Globus pallidus (tissue), 1 donor: ENCODE measurements at places on chromosomes 1 and 21.
A peak's percentile ranks its signal among the peaks of the same experiment; 100 is the strongest.

DNA sequence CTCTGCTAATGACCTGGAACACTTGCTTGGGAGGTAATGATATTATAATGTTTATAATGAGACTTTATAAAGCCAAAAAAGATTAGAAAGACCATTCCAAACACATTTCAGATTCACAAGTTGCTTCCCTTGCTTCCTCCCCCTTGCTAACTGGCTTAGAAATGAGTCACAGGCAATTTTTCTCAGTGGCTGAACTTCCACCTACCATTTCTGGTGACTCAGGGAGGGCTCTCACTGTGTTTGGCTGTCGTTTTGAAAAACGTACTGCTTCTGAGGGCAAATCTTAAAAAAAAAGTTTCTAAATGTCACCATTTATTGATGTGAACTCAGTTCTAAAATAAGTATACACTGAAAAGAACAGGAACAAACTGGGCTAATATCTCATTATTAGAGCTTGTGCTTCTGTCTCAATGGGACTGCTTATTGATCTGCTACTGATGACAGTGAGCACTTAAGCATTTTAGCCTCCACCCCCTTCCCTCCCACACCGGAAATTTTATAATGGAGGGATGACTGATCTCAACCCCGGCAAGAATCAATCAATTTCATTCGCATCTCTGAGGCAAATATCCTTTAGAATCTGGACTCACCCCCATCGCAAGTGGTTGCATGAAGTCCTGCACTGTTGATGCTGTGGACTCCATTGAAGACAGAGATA lies 278.3 kb downstream of the KCTD3 start:
- no peak for DNase-seq

DNA sequence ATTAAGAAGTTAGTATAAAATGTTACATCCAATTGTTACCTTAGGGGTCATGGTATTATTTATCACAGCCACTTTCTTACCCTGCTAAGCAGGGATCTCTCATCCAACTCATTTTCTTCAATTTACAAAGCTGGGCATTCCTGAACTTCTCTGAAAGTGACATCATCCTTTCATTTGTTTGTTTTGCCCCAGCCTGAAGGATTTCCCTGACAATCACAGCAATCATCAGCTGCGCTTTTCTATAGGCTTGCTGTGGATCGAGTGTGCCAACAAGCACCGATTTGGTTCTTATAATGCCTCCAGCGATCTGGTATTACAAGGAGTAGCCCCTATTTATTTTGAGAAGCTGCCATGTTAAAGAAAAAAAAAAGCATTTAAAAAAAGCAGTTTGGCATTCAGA lies 240.2 kb downstream of the USH2A start:
- DNase-seq = no peak

GRCh38 chr1:226946841-226947240 lies 6.7 kb downstream of the COQ8A start:
- no peak for DNase-seq

GRCh38 chr1:78676347-78676982 lies 26.8 kb downstream of the IFI44 start:
- DNase-seq = peak; percentile 63

GRCh38 chr1:90198616-90199332 lies 203.9 kb downstream of the ZNF326 start:
- DNase-seq = no peak

DNA sequence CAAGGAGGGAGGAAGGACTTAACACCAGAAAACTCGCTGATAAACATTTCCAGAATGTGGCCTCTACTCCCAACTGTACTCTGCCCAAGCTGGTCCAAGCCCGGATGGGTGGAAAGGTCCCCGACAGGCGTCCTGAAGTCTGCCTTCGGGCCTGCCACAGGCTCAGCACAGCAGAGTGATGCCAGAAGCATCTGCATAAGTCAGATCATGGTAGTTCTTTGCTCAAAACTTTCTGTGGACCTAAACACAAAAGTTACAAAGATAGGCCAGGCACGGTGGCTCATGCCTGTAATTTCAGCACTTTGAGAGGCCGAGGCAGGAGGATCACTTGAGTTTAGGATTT lies 790 bp upstream of the UTS2 start:
- no peak for DNase-seq

DNA sequence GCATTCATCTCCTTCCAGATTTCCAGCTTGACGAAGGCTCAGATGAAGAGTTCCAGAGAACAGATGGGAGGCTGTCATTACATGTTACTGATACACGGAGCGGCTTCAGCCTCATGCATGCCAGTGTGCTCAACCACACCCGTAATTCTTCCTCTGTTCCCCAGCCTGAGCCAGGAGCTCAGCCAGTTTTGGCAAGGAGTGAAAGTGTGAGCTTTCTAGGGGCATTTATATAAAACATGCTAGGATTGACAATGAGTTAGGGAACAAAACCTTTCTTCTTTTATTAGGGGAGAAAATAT lies 290.4 kb upstream of the PLXNA2 start:
- no peak for DNase-seq

- DNase-seq = no peak
These were observed 553 bp upstream of the SLC30A2 start for GRCh38 chr1:26046246-26047095.

DNA sequence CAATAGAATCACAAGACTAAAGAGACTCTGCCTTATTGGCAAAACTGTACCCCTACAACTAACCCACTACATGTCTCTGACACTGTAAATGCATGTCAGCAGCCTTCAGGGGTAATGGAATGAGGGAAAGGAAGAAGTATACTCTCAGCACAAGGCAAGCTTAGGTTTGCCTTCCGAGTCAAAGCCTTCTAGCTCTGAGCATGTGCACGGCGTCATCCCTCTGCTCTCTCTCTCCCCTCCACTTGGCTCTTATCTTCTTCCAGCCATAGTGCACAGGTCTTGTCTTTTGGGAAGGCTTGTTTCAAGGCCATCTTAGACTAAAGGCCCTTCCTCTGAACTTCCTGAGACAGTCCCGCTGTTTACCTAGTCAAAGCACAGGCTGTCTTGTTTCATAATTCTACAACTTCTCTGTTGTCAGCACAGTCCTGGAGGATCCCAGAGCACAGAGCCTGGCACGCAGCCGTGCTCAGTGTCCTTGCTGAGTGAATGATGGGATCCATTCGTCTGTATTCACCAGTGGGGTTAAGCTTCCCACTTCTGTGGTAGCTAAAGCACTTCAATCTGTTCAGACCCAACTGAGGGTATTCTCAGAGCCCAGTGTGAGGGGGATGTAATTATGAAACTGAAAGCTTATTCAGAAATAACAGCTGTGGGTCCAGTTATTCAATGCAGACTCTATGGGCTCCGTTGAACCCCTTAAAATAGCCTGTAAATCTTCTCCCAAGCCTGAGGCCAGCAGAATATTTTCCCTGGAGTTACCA lies 166.5 kb upstream of the PLD5 start:
- DNase-seq = no peak

DNA sequence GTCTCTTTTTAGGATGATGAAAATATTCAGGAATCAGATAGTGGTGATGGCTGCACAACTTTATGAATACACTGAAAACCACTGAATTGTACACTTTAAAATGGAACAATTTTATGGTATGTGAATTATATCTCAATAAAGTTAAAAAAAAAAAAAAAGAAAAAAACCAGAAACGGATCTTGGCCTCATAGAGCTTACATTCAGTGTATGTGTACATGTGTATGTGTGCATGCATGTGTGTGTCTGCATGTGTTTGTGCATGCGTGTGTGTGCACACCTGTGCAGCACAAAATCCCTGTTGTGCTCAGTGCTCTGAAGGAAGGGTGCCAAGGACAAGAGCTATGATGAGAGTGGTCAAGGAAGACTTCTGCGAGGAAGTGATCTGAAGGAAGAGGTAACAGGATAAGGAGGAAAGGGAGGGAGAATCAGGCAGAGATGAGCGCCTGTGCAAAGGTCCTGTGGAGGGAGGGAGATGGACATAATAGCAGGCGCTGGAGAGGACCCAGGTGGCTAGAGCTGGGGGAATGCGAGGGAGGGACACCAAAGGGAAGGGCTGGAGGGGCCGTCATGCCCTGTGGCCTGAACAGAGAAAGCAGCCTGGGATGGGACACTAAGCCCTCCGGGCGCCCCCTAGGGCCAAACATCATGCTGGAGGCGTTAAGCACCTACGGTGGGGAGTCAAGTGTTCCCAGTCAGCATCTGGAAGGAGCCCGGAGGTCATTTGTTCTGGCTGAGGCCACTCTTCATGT lies 25.2 kb downstream of the NKAIN1 start:
- DNase-seq = no peak

- DNase-seq = no peak
These were observed 25.3 kb downstream of the CNIH4 start for GRCh38 chr1:224381880-224382548.

DNA sequence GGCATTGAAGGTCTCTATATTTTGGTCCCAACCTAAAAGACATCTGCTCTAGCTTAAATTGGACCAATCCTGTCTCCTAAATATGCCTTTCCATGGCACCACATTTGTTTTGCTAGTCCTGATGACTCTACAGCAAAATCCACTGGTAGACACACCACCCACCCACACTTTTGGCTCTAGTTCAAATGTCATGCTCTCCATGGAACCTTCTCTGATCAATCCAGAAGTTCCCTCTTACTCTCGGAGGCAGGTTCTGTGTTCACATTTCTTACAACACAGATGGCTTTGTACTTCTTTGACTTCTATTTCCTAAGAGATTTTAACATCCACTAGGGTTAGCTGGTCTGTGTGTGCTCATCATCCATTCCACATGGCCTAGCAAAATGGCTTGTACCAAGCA lies 151.3 kb downstream of the APP start:
- DNase-seq = no peak

DNA sequence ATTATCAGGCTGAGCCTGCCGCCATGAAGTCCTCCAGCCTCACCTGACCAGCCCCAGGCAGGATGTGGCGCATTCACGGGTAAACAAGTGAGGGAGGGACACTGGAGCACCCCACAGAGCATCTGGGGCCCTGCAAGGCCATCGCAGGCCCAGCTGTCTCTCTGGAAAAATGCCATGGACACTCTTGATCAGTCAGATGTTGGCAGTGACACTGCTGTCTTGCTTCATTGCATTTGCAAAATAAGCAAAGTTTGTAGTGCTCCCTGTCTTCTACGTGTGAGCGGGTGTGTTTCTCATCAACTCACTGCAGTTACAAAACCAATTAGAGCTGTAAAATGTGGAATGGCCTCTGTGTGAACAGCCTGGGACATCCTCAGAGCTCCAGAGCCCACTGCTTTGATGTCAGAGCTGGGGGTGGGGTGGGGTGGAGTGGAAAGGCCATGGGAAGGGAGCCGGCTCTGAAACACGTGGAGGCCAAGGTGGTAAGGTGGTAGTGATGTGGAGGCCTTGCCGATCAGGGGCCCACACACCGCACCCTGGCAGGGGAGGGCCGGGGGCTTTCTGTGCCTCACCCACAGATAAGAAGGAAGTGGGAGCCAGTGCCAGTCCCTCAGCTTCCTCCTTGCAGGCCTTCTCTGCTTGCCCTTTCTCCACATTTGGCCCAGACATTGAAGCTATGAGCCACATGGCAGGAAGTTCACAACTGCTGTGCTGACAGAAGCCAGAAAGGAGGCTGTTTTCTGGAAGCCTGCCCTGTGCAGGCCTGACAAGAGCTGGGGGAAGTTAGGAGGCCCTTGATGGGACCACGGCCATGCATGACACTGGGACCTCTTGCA lies 254.9 kb downstream of the RHOU start:
- peak; percentile 81 for DNase-seq

GRCh38 chr1:199546323-199546722 lies 481.2 kb upstream of the NR5A2 start:
- no peak for DNase-seq

- DNase-seq = no peak
These were observed 33.4 kb downstream of the PSMG1 start for GRCh38 chr21:39149882-39150281.

DNA sequence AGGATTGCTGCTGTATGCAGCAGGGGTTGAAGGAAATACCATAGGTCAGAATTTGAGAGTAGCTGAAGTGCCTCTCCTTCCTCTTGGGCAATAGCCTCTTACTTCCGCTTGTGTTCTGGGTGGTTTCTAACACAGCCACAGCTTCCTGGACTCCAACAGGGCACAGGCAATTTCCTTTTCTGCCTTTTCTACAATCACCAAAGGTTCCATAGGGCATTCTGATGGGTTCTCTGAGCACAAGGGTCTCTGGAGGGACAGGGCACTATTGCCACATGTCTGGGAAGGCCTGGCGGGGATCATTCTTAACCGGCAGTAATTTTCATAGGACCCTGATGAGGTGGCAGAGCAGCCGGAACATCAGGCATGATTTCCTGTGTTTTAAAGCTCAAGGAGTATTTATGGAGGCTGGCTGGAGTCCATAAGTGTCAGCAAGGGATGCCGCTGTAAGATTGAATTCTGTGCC lies 5.5 kb upstream of the AGTRAP start:
- no peak for DNase-seq

DNA sequence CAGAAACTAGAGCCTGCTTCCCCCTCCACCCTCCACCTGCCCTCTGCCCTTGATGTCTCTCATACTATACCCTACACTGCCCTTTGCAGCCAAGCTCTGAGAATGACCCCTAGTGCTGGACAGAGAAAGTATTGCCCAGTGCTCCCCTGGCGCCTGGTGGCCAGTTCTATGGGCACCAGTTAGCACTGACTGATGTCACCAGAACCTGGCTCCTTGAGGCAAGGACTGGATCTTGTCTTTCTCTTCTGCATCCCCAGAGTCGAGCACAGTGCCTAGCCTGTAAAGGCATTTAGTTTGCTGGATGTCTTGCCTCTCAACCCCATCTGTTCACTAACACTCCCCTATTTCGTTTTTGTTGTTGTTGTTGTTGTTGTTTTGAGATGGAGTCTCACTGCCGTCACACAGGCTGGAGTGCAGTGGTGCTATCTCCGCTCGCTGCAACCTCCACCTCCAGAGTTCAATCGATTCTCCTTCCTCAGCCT lies 5.9 kb downstream of the PHLDA3 start:
- DNase-seq = peak; percentile 90

GRCh38 chr1:214321705-214322453 lies 40.9 kb downstream of the SMYD2 start:
- DNase-seq = no peak

DNA sequence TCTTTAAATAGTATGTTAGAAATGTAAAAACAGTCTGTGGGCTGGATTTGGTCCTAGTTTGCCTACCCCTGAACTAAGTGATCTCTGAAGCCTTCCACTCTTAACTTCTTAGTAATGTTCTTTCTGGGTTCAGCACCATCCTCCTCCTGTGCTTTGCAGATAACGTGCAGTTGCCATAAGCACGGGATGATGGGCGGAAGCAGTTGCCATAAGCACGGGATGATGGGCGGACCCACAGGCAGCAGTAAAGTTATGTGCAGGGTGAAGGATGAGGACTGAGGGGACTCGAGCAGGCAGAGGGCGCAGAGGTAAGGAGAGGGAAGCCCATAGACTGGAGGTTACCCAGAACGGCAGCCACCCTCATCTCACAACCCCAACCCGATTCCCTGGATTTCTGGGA lies 25.6 kb downstream of the GPA33 start:
- DNase-seq = no peak

GRCh38 chr1:84774669-84775534 lies 84.6 kb upstream of the SSX2IP start:
- no peak for DNase-seq
